ENCODE measurements at places on chromosomes 3 and 15. TPM values are rescaled to one million over a fixed set of nuclear protein-coding genes. Genes with fewer than 3 reads are reported as not detected.

DNA sequence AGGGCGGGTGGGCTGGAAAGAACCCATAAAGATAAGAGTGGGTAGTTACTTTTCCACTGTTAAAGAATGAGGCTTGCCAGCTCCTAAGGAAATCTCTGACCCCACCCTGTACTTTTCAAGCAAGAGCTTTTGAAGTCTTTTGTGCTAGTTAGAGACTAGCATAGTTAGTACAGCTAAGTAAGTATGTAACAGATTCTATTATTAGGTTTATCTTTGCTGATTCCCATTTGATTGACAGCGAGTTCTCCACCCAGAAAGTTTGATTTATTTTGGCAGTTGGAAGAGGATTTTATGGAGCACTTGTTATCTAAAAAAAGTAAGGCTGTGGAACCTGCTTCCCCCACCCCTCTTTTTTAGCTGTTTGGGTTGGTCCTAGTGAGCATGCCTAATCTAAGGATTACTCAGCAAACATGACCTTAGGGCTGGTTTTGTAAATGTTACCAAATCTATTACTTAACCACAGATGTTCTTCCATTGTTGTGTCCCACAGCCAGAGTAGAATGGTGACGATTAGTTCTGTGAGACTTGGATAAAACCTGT lies 57.6 kb downstream of the FNDC3B start:
- DNase-seq = no peak

The ANKRD34C gene
- 0.10 TPM for total RNA-seq

DNA sequence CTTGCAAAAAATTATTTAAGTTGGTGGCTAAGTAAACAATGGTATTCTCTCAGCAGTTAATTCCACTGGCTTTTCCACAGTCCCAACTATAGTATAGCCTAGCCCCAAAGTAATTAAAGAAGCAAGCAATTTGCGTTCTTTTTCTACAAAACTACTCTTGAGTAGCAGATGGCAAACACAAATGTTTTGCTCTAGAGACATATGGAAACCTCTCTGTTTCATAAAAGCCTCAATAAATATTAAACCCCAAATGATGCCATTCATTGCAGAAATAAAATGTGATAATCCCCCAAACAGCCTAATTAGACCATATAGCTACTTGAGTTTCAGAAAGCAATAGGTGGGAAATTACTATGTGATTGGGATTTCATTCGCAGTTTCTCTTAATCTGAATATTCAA lies 8.7 kb upstream of the RAB8B start:
- no peak for DNase-seq

The C3orf85 gene
- not detected for total RNA-seq

The LRRIQ4 gene
- total RNA-seq = 0.25 TPM

- DNase-seq = no peak
Observed at GRCh38 chr3:171192176-171192854, 165.8 kb upstream of the SLC2A2 start.

DNA sequence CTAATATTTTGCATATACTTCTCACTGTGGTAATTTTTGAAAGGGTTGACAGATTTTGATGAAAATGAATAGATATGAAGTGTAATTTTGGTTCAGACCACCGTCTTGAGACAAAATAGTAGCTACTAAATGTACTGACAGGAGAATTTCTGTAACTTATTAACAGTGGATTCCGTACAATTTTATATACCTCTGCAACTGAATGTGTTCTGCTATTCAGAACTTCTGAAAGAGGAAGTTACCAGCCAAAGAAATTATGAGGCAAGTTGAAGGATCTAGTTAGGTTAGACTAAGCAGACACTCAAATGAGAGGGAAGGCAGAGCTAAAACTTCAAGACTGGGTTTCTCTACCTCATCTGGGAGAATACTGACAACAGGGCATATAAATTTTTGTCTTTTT lies 29.4 kb downstream of the GAP43 start:
- DNase-seq = no peak

DNA sequence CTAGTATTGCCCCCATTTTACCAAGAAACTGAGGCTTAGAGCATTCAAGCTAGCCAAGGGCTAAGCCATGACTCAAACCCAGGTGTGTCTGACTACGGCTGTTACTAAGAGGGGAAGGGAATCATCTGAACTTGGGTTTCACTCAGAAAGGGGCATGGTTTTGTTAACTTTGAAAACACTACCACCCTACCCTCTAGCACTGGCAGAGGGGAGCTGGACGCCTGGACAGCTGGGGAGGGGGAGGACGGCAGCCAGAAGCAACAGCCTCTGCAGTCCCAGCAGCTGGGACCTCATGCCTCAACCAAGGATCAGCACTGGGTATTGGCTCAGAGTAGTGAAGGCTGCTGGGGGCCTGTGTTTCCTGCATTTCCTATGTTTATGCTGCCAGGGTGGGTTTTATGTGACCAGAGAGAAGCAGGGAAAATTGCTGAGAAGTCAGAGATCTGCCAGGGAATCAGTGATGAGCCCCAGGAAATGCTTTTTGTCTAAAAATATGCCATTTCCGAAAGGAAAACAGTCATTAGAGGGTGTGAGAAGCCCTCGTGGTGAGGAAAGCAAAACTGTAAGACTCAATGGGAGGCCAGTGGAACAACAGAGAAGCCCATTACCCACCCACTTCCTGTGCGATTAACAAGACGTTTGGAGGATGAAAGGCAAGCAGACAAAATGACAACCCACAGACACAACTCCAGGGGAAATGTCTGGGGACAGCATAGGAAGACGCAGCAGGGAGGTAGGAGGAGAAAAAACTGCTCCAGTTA lies 41.2 kb downstream of the LIPC start:
- DNase-seq = no peak

DNA sequence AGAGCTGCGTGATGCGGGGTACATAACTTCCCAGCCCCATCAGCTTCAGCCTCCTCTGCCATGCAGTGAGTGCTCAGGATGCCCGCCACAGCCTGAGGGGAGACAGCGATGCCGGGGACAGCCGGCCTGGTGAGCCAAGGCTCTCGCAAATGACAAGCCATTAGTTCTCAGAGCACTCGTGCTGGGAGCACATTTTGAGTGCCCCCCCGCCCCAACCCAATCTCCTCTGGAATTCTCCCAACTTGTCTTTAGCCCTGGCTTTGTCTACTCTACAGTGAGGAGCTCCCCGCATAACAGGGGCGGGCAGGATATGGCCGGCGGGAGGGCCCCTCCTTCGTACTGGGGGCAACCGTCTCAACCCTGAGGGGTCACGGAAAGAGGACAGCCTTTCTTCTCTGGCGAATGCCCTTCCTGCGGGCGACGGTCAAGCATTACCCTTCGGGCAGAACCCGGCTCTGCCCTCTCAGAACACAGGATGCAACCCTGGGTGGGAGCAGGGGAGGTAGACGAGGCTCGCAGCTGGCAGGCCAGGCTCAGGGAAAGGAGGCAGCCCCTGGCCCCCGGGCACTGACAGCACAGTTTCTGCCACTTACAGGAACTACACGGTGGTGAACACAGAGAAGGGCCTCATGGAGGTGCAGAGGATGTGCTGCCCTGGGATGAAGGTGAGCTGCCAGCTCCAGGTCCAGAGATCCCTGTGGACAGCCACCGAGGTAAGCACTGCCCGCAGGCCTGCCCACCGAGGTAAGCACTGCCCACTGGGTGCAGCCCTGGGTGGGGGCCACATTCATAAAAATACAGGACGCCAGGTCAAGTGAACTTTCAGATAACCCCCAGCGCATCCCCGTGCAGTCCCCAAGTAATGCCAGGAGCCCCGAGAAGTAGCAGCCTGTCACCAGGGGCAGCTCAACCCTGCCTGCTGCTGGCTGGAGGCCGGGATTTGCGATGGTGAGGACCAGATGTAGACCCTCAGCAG lies 141.7 kb downstream of the LRRK1 start:
- DNase-seq = no peak

DNA sequence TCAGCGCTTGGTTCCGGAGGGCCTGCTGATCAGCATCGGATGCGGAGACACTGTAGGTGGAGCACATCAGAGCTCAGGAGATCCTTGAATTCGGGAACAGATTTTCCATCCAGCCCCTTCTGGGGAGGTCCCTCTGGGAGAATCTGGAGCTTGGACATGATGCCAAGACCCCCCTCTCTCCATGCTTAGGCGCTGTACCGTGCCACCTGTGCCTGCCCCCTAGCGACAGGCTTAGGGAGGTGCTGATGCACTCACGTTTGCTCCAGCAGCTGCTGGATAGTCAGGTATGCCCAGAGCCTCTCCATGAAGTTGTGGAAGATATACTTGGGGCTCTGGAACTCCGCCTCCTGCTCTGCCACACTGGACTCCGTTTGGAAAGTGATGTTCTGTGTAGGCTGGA lies 9.7 kb downstream of the ITIH4 start:
- no peak for DNase-seq

DNA sequence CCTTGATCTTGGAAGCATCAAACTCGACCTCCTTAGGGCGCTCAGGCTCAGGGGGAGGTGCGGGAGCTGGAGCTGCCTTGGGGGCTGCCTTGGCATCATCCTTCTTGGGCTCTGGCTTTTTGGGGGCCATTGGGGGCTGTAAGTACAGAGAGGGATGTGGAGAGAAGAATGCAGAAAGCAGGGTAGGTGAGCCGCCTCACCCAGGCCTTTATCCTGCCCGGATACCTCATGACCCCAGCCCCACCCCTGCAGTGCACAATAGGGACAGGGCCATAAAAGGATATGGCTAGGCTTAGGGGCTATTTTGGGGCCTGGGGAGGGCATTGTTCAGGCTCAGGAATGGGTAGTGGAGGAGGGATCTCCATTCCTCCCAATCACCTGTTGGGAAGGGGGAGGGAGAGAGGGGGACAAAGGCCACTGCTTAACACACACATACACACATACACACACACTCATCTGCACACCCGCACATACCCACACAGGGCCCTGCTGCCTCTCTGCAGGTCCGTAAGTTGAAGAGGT lies at the start of gene MYL3:
Gene MYL3 (minus strand): TSS at position 184 of the 522 bp plus-strand sequence. CDS start 54 bp downstream, at position 130.
- peak; percentile 3 for DNase-seq

- DNase-seq = no peak
Observed at GRCh38 chr3:145900056-145900829, 260.7 kb downstream of the PLOD2 start.

GRCh38 chr3:5015056-5015455 lies 35.8 kb downstream of the BHLHE40 start:
- DNase-seq = no peak

- no peak for DNase-seq
Observed at GRCh38 chr3:117515309-117515708, 805.7 kb downstream of the TUSC7 start.

The CLEC3B gene
- total RNA-seq = 2.9 TPM

The TXNRD3 gene
- 24.0 TPM for total RNA-seq

DNA sequence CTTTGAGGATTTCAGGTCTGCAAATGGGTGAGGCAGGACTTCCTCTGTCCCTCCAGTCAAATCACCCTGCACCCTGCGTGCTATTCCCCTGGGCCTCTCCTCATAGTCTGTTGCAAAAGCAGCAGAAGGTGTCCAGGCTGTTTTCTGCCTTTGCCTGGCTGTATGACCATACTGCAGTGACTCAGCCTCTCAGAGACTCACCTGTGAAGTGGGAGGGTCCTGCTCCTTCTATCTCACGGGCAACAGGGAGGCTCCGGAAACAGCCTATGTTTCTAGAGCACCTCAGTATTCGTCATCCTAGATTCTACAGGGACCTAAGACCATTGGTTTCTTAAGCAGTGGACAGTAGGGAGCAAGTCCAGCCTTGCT lies 216.4 kb downstream of the TLE3 start:
- DNase-seq = no peak

DNA sequence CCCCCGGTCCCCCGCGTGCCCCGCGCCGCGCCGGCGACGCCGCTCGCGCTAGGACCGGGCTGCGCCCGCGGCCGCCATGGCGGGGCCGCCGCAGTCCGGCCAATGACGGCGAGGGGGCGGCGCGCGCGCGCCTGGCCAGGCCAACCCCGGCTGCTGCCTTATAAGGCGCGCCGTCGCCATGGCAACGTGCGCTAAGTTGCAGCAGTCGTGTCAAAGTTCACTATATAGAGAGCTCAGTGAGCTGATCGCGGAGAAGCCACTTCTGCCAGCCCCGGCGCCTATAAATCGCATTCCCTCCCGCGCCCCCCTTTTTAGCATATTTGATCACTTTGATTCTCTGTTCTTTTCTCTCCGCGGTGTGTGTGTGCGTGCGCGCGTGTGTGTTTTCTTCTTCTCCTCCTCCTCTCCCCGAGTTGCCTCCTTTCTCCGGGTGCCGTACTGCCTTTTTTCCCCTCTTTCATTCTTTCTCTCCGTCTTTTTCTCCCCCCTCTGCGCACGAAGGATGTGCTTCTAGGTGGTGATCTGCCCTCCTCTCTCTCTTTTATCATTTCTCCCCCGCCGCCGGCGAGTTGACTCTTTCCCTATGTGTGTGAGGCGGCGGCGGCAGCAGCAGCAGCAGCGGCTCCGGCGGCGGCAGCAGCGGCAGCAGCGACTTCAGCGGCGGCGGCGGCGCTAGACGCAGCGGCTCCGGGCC lies at the start of gene NR2F2:
Gene NR2F2 (plus strand): TSS at position 251 of the 694 bp plus-strand sequence. CDS start 1,406 bp downstream, outside the sequence.
- peak; percentile 99 for DNase-seq

- no peak for DNase-seq
Observed at GRCh38 chr3:53775018-53775417, 71.2 kb downstream of the CHDH start.

GRCh38 chr3:72702390-72702789 lies 145.9 kb downstream of the SHQ1 start:
- no peak for DNase-seq

GRCh38 chr15:31014608-31014925 lies 23.1 kb upstream of the MTMR10 start:
- DNase-seq = no peak

The ROPN1 gene
- total RNA-seq = not detected

DNA sequence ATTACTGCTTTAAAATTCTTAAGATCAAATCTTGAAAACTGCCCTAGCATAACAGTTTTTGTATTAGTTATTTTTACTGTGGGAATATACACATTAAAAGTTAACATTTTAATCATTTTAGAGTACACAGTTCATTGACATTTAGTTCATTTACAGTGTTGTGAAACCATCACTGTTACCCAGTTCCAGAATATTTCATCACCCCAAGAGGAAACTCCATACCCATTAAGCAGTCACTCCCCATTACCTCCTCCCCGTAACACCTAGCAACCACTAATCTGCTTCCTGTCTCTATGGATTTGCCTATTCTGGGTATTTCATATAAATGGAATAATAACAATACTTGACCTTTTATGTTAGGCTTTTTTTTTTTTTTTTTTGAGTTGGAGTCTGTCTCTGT lies 164.1 kb upstream of the LRRFIP2 start:
- DNase-seq = no peak

DNA sequence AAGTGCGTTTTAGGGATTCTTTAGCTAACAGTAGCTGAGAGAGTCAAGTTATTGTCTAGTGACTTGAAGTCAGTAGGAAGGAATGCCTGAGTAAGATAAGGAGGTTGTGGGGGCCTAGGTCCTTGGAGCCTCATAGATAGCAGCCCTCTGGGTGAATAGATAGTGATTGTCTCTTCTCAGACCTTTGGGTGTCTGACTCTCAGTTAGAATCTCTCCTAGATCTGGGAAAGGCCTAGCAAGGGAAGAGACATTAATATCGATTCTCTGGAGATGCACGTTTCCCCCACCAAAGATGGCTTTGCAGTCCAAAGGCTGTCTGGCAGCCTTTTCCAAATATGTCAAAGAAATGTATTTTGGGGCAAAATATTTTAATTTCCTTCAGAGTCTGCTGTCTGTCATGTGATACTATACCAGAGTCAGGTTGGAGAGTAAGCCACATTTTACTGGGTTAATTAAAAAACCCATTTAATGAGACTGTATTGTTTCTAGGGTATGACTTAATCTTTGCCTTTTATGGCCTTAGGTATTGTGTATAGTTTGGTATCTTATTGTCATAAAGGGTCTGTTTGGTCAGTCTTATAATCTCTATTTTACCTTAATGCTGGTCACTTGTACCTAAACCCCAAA lies 92.2 kb downstream of the ST6GAL1 start:
- DNase-seq = no peak

All from ovary (tissue), 10 donors.